RPMI8226 (cell line): ENCODE measurements at places on chromosomes 12 and 14.

DNA sequence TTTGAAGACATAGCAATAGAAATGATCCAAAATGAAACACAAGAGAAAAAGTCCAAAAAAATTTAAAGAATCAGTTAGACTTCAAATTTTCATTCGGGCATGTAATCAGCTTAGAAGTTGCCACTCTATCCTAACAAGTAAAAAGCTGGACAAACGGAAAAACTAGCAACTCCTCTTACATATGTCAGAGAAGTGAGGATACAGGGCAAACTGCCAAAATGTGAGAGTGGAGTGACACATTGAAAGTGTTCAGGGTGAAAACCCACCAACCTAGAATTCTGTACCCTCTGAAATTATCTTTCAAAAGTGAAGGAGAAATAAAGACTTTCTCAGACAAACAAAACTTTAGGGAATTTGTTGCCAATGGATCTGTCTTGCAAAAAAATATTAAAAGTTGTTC is 42.0 kb upstream of the CHPT1 start:
- no peak for DNase-seq

DNA sequence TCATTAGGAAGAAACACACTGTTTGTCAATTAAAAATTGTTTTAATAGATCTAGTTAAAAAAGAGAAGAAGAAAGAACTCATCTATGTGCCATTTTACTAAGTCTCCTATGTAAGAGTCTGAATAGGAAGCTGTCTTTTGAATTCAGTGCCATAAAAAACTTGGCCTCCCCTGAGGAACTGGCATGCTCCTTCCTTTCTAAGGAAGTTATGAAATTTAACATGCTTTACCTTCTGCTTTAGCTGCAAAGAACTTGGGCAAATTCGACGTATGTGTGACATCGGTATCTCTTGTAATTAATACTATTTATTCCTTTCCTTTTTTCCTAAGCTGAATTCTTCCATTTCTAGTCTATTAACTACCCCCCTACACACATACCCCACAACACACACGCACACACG is 12.5 kb downstream of the TM7SF3 start:
- no peak for DNase-seq

- DNase-seq = no peak
These were observed 168.9 kb downstream of the VRK1 start for GRCh38 chr14:96965885-96966595.

GRCh38 chr14:89564286-89564957 is 147.4 kb upstream of the FOXN3 start:
- DNase-seq = no peak

GRCh38 chr12:4433745-4434058 is 11.9 kb downstream of the FGF6 start:
- DNase-seq = no peak

- no peak for DNase-seq
These were observed at the start of gene C12orf56 for GRCh38 chr12:64390275-64390851. Gene C12orf56 (minus strand): TSS chr12:64390758. CDS start chr12:64390565, 193 bp downstream.

- DNase-seq = no peak
These were observed 172.8 kb downstream of the KTN1 start for GRCh38 chr14:55752580-55753390.

- no peak for DNase-seq
These were observed 8.2 kb upstream of the SMUG1 start for GRCh38 chr12:54197010-54197409.

- no peak for DNase-seq
These were observed 1059.5 kb downstream of the GALC start for GRCh38 chr14:86933460-86933859.

GRCh38 chr12:12903642-12904609 is 12.6 kb downstream of the GPRC5A start:
- DNase-seq = no peak

DNA sequence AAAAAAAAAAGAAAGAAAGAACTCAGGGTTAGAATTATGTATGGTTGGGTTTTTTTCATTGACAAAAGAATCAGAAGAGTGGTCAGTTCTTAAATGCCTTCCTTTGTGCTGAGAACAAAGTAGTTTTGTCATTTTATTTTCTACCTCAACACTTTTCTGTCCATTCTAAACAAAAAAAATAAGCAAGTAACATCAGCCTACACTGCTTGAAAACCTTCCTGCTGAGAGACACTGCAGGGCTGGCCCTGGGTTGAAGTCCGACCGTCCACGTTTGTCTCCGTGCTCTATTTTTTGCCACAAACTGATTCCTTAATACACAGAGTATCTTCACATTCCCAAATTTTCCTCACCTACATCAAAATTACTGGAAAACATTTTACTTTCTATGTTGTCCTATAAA is 211.6 kb upstream of the PDZRN4 start:
- DNase-seq = no peak

DNA sequence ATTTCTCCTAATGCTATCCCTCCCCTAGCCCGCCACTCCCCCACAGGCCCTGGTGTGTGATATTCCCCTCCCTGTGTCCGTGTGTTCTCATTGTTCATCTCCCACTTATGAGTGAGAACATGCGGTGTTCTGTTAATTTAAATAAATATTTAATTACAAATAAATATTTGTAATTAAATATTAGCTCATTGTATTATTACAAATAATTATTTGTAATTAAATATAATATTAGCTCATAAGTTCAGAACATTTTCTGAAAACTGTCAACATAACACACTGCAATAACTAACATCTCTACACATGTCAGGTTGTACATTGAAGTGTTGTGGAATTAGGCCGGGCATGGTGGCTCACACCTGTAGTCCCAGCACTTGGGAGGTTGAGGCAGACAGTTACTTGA is 5.4 kb downstream of the RAB3IP start:
- no peak for DNase-seq
